Activated naive CD8-positive, alpha-beta T cell treated with anti-CD3 and anti-CD28 coated beads for 36 hours (primary cell): ENCODE measurements at places on chromosomes 13 and 19. TPM values are rescaled to one million over a fixed set of nuclear protein-coding genes. Genes with fewer than 3 reads are reported as not detected.
A peak's percentile ranks its signal among the peaks of the same experiment; 100 is the strongest.

CATSPERD gene
- not detected for total RNA-seq

ZNF649 gene
- total RNA-seq, result 12.1 TPM

RASAL3 gene
- total RNA-seq, result 83.4 TPM

ZNF493 gene
- 10.4 TPM for total RNA-seq

GRCh38 chr19:13099073-13099999, 3.3 kb downstream of the LYL1 start:
- peak overlapping the region; percentile 63 for H3K4me3 ChIP-seq
- DNase-seq, result peak; percentile 79
- peak overlapping the region; percentile 89 for H3K27ac ChIP-seq
- H3K36me3 ChIP-seq, result peaks cover 7% of the 10 kb centered on the region
- H3K4me1 ChIP-seq, result peaks cover 42% of the 10 kb centered on the region

GRCh38 chr19:37342753-37343152, 28.1 kb upstream of the ZNF527 start:
- DNase-seq, result no peak
- no peaks in the 10 kb centered on the region for H3K27me3 ChIP-seq
- peaks cover 65% of the 10 kb centered on the region for H3K36me3 ChIP-seq
- H3K4me1 ChIP-seq, result peaks cover 8% of the 10 kb centered on the region
- H3K27ac ChIP-seq, result no peak overlapping the region

DNA sequence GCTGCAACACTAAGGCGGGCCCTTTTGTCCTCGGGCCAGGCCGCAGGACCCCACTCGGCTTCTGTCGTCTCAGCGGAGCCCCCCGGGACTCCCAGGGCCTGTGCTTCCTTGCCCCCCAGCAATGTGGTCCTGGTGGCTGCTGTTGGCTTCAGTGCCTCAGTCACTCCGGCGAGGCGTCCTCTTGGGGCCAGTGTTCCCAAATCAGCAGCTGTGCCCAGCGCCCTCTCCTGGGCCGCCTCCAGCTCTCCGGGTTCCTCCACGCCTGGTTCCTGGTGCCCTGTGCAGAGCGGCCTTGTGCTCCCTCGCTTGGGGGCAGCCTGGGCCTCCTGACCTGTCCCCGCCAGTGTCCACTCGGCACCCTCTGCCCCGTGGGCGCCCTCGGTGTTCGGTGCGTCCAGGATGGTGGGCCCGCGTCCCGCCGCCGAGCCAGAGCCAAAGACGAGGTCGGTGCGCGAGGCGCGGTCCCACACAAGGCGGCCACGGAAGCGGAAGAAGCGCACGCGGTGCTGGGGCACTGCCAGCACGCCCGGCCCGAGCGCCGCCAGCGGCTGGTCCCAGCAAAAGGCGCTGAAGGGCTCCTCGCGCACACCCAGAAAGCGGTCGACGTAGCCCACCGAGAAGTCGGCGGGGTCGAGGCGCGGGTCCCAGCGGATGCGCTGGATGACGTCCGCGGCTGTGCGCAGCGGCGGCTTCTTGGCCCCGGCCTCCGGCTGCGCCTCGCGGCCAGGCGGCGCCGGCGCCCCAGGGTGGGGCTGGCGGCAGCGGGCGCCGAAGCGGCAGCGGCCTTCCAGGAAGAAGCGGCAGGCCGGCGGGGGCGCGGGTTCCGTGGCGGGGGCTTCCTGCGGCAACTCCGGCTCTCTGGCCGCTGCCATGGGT, 685 bp downstream of the LENG9 start:
- H3K27ac ChIP-seq, result peak overlapping the region; percentile 89
- peaks cover 16% of the 10 kb centered on the region for H3K27me3 ChIP-seq
- peaks cover 15% of the 10 kb centered on the region for H3K36me3 ChIP-seq
- peak overlapping the region; percentile 79 for H3K4me3 ChIP-seq
- H3K4me1 ChIP-seq, result peaks cover 27% of the 10 kb centered on the region
- DNase-seq, result peak; percentile 76

DNA sequence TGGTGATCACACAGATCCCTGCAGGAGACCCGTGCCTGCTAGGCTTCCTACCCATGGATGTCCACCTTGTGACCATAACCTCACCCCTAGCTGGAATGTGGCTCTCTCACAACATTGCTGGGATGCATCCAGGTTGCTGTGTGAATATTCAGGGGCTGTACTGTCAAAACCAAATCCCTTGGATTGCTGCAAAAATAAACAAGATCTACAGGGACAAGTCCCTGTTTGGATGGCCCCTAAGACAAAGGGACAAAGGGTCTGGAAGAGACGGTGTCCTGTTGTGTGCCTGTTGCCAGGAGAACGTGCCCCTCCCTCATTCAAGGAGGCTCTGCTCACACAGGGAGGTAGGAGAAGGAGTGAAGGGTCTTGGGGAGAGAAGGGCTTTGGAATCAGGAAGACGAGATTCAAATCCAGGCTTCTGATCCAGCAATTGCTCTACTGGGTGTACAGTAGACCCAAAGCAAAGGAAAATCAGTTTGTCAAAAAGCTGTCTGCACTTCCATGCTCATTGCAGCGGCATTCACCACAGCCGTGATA, 89.2 kb upstream of the WASF3 start:
- no peaks in the 10 kb centered on the region for H3K27me3 ChIP-seq
- no peak overlapping the region for H3K27ac ChIP-seq
- no peak overlapping the region for H3K4me3 ChIP-seq
- DNase-seq, result no peak
- H3K36me3 ChIP-seq, result no peaks in the 10 kb centered on the region

GRCh38 chr13:23377579-23377978, 55.9 kb downstream of the SACS start:
- peak overlapping the region; percentile 74 for H3K27ac ChIP-seq
- no peak overlapping the region for H3K4me3 ChIP-seq
- no peak for DNase-seq
- H3K36me3 ChIP-seq, result peaks cover 25% of the 10 kb centered on the region

DNA sequence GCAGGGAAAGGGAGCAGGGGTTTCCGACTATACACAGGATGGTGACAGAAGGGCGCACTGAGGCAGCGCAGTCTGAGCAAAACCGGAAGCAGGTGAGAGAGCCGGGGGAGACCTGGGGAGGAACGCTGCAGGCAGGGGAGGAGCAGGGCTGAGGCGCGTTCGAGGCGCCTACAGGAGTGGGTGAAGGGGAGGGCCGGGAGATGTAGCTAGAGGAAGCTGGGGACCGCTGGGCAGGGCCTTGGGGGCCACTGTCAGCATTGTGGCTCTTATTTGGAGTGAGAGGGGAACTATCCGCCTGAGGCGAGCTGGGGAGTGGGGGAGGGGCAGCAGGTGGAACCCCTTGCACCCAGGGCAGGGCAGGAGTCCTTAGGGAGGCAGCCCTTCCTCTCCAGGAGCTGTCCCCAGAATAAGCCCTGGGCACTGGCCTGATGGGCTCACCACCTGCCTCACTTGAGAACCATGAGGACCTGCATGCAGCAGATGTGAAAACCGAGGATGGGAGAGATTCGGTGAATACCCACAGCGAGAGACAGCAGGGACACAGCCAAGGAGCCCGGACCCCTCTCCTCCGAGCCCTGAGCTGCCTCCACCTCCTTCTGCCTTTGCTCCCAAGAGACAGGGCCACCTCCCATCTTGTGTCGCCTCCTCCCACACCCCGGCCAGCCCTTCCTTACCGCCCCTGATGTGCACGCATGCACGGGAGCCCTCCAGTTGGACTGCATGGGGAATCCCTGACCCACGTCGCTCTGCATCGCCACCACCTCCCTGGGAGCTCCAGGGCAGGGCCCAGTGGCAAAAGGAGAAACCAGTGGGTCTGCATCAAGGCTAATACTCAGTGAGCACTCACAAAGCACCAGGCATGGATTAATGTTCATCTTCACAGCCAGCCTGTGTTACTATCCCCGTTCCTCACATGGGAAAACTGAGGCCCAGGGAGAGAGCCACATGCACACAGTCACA, 10.3 kb downstream of the AKT2 start:
- H3K27me3 ChIP-seq, result no peaks in the 10 kb centered on the region
- H3K27ac ChIP-seq, result peak overlapping the region; percentile 57
- H3K36me3 ChIP-seq, result peaks cover 9% of the 10 kb centered on the region
- H3K4me1 ChIP-seq, result peaks cover 63% of the 10 kb centered on the region

DNA sequence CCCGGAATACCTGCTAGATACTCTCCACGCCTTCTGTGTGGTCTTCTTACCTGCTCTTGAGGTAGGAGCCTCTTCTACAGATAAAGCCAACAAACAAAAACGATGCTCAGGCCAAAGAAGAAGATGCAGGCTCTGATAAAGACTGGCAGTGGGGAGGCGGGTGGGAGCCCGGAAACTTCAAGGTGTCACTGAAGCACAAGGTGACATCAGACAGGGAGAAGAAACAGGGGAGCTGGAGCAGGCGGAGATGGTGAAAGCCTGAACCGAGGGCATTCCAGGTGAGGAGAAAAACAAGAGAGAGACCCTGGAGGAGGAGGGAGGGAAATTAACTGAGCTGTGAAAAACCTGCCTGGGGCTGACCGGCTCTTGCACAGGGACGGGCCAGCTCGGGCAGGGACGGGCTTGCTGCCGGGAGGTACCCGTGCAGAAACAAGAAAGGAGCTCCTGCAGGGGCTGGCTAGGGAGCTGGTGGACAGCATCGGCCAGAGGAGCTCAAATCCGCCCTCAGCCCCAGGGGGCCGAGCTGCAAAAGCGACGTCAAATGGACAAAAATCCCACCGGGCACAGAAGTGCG, 19.0 kb downstream of the GNG7 start:
- H3K36me3 ChIP-seq, result no peaks in the 10 kb centered on the region
- H3K4me3 ChIP-seq, result no peak overlapping the region
- no peak for DNase-seq
- no peaks in the 10 kb centered on the region for H3K27me3 ChIP-seq
- no peaks in the 10 kb centered on the region for H3K4me1 ChIP-seq

- no peaks in the 10 kb centered on the region for H3K27me3 ChIP-seq
- peaks cover 84% of the 10 kb centered on the region for H3K4me1 ChIP-seq
- peak overlapping the region; percentile 30 for H3K27ac ChIP-seq
- no peak overlapping the region for H3K4me3 ChIP-seq
- H3K36me3 ChIP-seq, result peaks cover 35% of the 10 kb centered on the region
Measured at GRCh38 chr19:5957170-5957569, 20.8 kb downstream of the RANBP3 start.

- peaks cover 37% of the 10 kb centered on the region for H3K36me3 ChIP-seq
- peaks cover 2% of the 10 kb centered on the region for H3K4me1 ChIP-seq
- no peak for DNase-seq
- H3K27me3 ChIP-seq, result no peaks in the 10 kb centered on the region
- no peak overlapping the region for H3K4me3 ChIP-seq
Measured at GRCh38 chr19:55027472-55028337, 10.4 kb downstream of the GP6 start.

DNA sequence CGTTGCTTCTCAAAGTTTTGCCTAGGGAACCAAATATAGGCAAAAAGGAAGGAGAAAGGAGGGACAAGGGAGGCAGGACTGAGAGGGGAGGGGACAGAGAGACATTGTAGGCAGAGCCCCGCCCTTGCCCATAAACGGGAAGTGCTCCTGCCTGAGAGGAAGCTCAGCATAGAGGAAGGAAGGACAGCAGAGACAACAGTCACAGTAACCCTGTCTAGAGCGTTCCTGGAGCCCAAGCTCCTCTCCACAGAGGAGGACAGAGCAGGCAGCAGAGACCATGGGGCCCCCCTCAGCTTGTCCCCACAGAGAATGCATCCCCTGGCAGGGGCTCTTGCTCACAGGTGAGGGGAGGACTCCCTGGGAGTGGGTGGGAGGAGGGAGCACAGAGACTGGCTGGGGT, at the start of gene CEACAM21:
CEACAM21 (plus strand) TSS at position 169 of the 400 bp plus-strand sequence; CDS start at position 278, 109 bp downstream.
- H3K4me3 ChIP-seq, result peak within 1 kb of the TSS; percentile 77
- no peaks in the 10 kb centered on the region for H3K27me3 ChIP-seq
- peak within 1 kb of the TSS; percentile 85 for H3K27ac ChIP-seq
- H3K36me3 ChIP-seq, result peaks cover 22% of the 10 kb centered on the region

- H3K4me1 ChIP-seq, result peaks cover 18% of the 10 kb centered on the region
- H3K36me3 ChIP-seq, result no peaks in the 10 kb centered on the region
- no peak overlapping the region for H3K27ac ChIP-seq
- H3K27me3 ChIP-seq, result peaks cover 73% of the 10 kb centered on the region
- peak overlapping the region; percentile 73 for H3K4me3 ChIP-seq
Measured at GRCh38 chr19:31348481-31349159, 616 bp downstream of the TSHZ3 start.

- no peak overlapping the region for H3K4me3 ChIP-seq
- H3K4me1 ChIP-seq, result peaks cover 3% of the 10 kb centered on the region
- no peak for DNase-seq
Measured at GRCh38 chr19:51274049-51274770, 23.3 kb downstream of the SIGLECL1 start.

- H3K27ac ChIP-seq, result no peak overlapping the region
- H3K36me3 ChIP-seq, result peaks cover 5% of the 10 kb centered on the region
- peaks cover 34% of the 10 kb centered on the region for H3K4me1 ChIP-seq
- H3K4me3 ChIP-seq, result no peak overlapping the region
- DNase-seq, result no peak
- H3K27me3 ChIP-seq, result no peaks in the 10 kb centered on the region
Measured at GRCh38 chr13:110524541-110525257, 36.8 kb downstream of the RAB20 start.

DNA sequence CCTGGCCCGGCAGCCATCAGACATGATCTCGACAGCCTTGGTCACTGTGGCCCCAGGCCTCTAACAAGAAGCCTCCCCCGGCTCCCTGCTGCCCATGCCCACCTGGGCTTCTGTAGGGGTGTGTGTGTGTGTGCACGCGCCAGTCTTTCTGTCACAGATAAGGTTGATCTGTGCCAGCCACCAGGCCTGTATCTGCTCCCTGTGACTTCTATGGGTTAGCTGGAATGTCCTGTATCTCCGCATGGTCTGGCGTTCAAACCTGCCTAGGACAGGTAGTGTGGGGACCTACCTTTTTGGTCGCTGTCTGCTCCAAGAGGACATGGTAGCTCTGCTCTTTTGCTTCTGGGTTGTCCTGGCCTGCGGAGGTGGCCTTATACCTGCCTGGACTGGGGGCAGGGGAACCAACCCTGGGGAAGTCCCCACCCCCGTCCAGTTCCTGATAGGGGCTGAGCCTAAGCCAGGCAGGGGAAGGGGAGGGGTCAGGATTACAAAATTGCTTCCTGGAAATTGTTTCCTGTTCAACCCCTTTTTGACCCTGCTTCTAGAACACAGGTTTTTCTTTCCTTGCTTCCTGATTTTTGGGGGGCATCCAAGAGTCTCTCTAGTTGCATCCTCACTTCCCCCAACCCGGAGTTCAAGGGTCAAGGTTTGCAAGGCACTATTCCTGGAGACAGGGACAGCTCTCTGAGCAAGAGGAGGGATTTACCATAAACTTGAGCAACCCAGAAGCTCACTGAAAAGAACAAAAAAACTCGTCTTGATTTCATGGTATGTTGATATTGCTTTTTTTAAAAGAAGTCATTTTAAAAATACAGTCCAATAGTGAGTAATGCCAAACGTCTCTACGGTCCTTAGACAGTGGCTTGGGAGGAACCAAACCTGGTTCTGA, at the start of gene LRG1:
LRG1 (minus strand) TSS at position 344 of the 889 bp plus-strand sequence; CDS start at position 321, 23 bp downstream.
- H3K27me3 ChIP-seq, result peaks cover 23% of the 10 kb centered on the region
- H3K4me3 ChIP-seq, result peak within 1 kb of the TSS; percentile 68
- peaks cover 11% of the 10 kb centered on the region for H3K4me1 ChIP-seq
- no peaks in the 10 kb centered on the region for H3K36me3 ChIP-seq

DNA sequence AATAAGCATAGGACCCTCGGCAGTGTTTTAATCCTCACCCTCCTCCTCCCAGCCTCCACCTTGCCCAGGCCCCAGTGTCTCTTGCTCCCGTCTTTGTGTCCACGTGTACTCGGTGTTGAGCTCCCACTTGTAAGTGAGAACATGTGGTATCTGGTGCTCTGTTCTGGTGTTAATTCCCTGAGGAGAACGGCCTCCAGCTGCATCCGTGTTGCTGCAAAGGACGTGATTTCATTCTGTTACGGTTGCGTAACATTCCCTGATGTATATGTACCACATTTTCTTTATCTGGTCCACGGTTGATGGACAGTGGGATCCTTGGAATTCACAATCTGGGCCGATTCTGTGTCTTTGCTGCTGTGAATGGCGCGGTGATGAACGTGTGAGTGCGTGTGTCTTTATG, 44.7 kb upstream of the TFDP1 start:
- peaks cover 15% of the 10 kb centered on the region for H3K36me3 ChIP-seq
- H3K27ac ChIP-seq, result no peak overlapping the region
- no peaks in the 10 kb centered on the region for H3K27me3 ChIP-seq
- no peak overlapping the region for H3K4me3 ChIP-seq
- no peaks in the 10 kb centered on the region for H3K4me1 ChIP-seq
